Activated CD4-positive, alpha-beta memory T cell treated with anti-CD3 and anti-CD28 coated beads for 36 hours (primary cell): ENCODE measurements at places on chromosomes 11 and 22.

- DNase-seq, result no peak
Observed at GRCh38 chr11:61539831-61540357, 31.3 kb downstream of the LRRC10B start.

GRCh38 chr22:49983148-49984042 is 22.8 kb downstream of the PIM3 start:
- peak; percentile 48 for DNase-seq

- DNase-seq, result no peak
Observed at GRCh38 chr11:115580927-115581680, 76.9 kb upstream of the CADM1 start.

GRCh38 chr11:15667127-15667725 is 552.5 kb downstream of the INSC start:
- no peak for DNase-seq

DNA sequence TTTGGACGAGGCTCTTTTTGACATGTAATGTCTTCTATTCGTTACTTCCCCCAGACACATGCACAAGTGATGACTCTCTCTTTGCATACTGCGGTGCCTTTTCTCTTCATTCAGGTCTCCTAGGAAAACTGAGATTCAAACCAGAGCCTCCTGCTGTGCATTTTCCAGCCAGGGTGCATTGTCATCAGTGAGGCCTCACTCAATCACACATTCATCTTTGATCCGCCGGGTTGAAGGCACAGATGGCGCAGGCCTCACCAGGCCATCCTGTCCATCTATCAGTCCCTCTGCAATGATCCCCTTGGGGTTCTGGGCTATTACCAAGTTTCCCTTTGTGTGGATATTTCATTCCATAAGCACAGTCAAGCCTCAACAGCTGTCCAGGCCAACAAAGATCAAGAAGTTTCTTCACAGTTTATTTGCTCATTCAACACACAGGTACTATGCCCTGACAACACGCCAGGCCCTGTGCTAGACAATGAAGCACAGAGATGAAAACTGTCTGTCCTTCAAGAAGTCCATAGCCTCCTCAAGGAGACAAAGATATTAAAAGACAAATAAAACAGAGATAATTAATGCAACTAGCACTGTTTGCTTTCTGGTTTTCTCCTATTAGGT is 107.8 kb downstream of the LARGE1 start:
- DNase-seq, result no peak

DNA sequence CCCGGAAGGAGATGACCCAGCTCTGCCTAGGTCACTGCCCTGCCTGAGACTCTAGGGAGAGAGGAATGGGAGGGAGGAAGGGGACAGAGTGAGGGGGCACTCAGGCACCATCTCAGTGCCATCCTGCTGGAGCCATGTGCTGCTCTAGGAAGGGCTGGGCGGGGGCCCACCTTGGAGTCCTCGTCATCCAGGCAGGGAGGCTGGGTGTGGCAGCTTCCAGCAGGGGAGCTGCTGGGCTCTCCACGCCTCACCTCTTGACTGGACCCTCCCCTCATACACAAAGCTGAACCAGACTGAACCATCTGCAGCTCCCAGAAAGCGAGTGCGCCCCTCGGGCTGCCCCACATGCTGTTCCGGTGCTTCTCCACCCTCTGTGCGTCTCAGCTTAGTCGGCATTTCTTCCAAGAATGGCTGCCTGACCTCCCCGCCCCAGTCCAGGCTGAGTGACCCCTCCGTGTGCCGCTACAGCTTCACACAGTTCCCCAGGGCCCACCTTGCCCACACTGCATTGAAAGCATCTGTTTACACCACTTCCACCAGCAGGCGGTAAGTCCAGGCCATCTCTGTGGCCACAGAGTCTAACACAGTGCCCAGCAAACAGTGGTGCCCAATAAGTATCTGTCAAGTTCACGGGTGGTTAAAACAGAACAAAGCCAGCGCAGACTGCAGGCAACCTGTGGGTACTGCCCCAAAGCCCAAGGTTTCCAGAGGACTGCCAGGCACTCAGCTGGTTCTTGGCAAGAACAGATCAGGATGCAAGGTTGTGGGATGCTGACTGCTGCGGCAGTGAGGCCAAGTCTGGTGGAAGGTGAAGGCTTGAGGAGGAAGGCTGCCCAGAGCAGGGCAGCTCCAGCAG is 9.4 kb upstream of the TRIM29 start:
- no peak for DNase-seq

DNA sequence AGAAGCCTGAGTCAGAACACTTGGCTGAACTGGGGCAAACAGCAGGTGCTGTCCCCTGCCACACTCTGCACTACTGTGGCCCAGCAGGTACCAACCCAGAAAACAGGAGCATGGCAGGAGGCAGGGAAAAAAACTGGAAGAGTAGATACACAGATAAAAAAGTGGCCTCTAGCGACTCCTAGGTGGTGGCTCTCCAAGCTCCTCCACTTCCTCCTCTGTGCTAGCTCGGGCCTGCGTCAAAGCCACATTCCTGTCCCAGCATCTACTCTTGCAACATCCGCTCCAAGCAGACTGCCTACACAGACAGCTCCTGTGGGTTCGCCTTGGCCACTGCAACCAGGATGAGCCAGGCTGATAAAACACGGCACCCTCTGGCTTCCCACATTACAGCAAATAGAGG is 6.9 kb downstream of the OR8B12 start:
- no peak for DNase-seq

DNA sequence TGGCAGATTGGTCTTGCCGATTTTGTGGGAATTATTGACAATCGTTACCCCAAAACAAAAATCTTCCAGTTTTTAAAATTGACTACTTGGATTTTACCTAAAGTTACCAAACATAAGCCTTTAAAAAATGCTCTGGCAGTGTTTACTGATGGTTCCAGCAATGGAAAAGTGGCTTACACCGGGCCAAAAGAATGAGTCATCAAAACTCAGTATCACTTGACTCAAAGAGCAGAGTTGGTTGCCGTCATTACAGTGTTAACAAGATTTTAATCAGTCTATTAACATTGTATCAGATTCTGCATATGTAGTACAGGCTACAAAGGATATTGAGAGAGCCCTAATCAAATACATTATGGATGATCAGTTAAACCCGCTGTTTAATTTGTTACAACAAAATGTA is 37.2 kb downstream of the IGLL1 start:
- DNase-seq, result no peak

DNA sequence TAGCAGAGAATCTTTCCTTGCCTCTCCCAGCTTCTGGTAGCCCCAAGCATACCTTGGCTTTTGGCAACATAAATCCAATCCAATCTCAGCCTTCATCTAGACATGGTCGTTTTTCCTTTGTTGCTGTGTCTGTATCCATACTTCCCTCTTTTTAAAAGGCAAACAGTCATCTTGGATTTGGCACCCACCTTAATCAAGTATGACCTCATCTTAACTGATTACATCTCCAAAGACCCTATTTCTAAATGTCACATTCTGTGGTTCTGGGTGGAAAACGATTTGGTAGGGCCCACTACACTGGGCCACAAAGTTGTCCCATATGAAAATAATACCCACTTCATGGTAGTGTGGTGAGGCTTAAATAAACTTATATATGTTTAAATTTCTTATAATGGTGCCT is 852 bp downstream of the BUD13 start:
- DNase-seq, result no peak

GRCh38 chr22:43126501-43127165 is 16.1 kb downstream of the BIK start:
- no peak for DNase-seq

- DNase-seq, result no peak
Observed at GRCh38 chr11:117175104-117175503, 3.4 kb upstream of the SIDT2 start.

- DNase-seq, result no peak
Observed at GRCh38 chr11:96178049-96178886, 164.7 kb downstream of the MAML2 start.

DNA sequence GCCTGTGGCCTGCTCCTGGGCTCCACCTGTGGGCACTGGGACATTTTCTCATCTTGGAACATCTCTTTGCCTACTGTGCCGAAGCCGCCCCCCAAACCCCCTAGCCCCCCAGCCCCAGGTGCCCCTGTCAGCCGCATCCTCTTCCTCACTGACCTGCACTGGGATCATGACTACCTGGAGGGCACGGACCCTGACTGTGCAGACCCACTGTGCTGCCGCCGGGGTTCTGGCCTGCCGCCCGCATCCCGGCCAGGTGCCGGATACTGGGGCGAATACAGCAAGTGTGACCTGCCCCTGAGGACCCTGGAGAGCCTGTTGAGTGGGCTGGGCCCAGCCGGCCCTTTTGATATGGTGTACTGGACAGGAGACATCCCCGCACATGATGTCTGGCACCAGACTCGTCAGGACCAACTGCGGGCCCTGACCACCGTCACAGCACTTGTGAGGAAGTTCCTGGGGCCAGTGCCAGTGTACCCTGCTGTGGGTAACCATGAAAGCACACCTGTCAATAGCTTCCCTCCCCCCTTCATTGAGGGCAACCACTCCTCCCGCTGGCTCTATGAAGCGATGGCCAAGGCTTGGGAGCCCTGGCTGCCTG is 1.4 kb downstream of the SMPD1 start:
- DNase-seq, result no peak

DNA sequence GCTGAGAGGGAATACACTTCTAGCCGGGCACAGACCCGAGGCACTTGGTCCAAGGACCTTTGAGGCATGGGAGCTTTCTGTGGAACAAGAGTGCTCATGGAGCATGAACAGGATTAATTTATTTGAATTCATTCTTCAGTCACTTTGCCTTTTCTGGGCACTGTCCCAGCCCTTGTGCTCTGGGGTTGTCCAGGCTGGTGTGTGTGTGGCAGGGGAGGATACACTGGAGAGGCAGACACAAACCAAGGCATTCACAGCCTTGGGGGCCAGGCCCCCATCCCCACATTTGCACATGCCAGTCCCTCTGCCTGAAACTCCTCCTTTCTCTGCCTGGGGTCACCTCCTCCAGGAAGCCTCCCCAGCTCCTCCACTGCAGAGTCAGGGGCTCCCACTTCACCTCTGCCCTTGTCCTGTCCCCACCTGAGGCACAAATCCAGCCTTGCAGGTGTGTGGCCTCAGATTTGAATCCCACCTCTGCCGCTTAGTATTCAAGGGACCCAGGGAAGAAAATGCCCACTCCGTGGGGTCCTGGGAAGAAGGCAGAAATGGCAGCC is 55.5 kb downstream of the MYO7A start:
- DNase-seq, result no peak

DNA sequence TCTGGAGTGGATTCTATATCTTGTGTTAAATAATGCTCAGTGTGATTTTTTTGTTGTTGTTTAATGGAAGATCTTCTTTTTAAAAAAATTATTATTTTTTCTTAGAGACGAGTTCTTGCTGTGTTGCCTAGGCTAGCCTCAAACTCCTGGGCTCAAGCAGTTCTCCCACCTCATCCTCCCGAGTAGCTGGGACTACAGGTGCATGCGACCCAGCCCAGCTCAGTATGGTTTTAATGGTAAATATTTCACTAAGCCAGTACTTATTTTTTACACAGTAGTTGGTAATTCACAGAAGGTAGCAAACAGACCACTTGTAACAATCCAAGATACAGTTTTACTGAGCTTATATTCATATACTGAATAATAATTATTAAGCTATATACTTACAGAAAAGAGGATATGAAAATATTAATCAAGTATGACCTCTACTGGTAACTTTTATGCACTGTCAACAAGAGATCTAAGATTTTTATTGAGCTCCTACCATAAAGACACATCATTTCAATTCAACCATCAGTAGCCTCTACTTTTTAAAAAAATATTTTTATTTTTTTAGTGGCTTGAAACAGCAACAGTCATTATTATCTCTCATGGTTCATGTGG is 6.1 kb upstream of the CD59 start:
- no peak for DNase-seq

DNA sequence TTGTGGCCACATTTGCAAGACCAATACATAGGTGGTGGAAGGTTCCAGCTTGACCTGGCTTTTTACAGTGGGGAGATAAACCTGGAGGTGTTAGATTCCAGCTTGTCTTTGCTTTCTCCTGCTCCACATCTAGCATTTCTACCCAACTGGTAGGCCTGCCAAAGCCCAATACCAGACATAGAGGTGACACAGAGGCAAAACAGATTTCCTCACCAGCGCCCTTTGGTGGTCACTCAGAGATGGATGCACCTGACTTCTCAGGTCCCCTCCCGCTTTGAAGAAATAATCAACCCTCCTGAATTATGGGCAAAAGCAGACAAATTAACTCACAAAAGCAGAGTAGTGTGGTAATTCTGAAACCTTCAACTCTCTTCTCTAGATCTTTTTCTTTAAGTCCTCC is 1356.2 kb downstream of the FAM181B start:
- DNase-seq, result no peak

GRCh38 chr22:18028817-18029527 is 4.6 kb upstream of the MICAL3 start:
- no peak for DNase-seq

DNA sequence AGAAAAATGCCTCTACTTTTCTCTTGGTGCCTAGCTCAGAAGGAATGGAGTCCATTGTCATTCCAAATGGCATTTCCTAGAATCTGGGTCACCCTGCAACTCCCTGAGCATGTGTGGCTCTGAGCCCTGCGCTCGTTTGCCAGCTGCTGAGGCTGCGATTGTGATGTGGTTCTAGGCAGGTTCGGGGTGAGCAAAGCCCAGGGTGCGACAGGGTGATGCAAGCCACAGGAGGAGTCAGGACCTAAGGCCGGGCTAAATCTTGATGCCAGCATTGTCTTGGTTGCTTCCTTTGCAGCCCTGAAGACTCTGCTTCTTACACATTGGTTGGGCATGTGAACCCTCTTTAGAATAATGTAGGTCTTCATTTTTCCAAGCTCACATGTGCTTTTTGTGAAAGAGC is 131.0 kb downstream of the MORC2 start:
- no peak for DNase-seq

DNA sequence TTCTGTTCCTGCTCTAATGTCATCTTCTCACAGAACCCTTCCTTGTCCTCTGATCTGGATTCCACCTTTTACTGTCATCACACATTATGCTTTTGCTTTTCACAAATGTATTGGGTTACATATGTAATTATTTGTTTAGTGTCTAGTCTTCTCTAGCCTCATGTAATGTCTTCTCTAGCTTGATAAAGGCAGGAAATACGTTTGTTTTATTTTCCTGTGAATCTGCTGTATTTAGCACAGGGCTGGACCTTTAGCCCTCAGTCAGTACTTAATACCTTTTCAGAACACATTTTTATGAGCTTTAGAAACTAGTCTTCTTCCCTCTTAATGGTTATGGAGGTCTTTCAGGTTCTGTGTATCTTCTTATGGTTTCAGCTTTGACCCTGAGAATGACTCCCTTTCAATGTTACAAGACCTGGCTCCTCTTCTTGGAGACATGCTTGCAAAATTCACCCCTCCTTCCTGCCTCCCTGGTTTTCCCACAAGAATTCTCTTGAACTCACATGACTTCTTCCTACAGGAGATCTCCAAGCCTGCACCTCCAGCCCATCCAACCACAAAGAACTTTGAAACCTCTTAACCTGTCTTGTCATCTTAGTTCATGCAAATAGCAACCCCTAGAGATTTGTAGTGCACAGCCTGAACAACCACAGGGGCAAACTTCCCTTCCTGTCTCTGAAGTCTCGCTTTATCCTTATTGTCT is 132.7 kb upstream of the DDI1 start:
- no peak for DNase-seq

GRCh38 chr11:3340025-3340424 is 38.9 kb downstream of the ZNF195 start:
- no peak for DNase-seq

GRCh38 chr11:128888034-128888985 is 2.8 kb upstream of the KCNJ5 start:
- DNase-seq, result no peak

GRCh38 chr11:119125821-119126220 is 4.4 kb downstream of the HINFP start:
- no peak for DNase-seq

- no peak for DNase-seq
Observed at GRCh38 chr11:6943131-6943530, 16.9 kb downstream of the ZNF215 start.
